Stimulated activated naive B cell treated with anti-CD40 and anti-IgM and Interleukin-4, amounts not matched to agents 10 μg/mL and 1 μg/mL and 100 μg/mL, for 72 hours (primary cell): ENCODE measurements at places on chromosomes 6 and 20.
A peak's percentile ranks its signal among the peaks of the same experiment; 100 is the strongest.

DNA sequence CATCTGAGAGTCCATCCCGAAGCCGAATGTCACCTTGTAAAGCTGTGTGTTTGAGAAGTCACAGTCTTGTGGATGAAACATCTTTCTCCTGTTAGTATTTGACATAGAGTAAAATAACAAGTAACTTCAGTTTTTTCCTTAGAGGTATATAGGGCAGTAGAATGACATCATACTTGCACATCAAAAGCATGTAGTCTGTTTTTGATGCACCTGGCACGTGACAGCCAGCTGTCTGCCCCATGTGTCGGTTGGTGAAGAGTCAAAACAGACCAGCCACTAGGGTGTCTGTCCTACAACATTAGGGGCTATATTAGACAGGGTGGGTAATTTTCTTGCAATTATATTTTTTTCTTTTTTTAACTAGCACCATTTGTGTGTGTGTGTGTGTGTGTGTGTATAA, 70.2 kb downstream of the SNX9 start:
- DNase-seq, result no peak
- H3K27me3 ChIP-seq, result no peaks in the 10 kb centered on the region

- H3K36me3 ChIP-seq, result no peaks in the 10 kb centered on the region
- H3K27me3 ChIP-seq, result no peaks in the 10 kb centered on the region
Observed at GRCh38 chr6:23180504-23181293, 611.3 kb downstream of the HDGFL1 start.

GRCh38 chr6:105954148-105954547, 132.0 kb upstream of the PRDM1 start:
- no peaks in the 10 kb centered on the region for H3K4me1 ChIP-seq
- no peaks in the 10 kb centered on the region for H3K36me3 ChIP-seq
- no peak overlapping the region for H3K4me3 ChIP-seq
- no peak overlapping the region for H3K27ac ChIP-seq

DNA sequence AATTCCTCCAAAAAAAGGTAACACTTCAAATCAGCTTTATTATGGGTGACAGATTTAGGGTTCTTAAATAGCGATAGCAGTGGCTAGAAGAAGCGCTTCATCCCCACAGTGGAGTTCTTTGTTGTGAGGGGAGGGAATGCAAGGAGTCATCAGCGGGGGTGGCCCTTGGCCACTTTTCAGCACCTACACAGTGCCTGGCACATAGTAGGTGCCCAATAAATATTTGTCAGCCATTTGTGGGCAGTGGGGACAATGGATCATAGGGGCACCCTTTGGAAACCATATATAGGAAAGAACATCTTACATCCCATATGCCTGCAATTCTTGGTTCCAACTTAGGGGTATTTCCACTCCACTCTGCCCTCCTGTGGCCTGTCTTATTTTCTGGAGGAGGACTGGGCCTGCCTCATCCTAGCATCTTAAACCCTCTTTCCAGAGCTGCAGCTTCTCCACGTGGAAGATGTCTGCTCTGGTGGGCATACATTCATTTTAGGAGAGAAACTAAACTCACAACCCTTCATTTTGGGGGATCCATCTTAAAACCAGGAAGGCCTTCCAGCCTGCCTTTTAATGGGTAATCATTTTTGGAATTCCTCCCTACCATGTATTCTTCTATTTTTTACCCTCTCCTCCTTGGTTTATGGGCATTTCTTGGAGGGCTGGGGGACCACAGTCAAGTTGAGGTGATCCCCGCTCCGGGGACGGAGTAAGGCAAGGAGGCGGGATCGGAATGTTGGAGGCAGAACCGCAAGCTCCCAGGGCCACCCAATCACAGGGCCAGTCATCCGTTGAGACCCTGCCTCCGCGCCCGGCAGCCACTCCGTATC, 2.6 kb upstream of the GPSM3 start:
- peak overlapping the region; percentile 94 for H3K4me3 ChIP-seq
- H3K36me3 ChIP-seq, result peaks cover 23% of the 10 kb centered on the region
- DNase-seq, result no peak
- peaks cover 58% of the 10 kb centered on the region for H3K4me1 ChIP-seq
- no peaks in the 10 kb centered on the region for H3K27me3 ChIP-seq

DNA sequence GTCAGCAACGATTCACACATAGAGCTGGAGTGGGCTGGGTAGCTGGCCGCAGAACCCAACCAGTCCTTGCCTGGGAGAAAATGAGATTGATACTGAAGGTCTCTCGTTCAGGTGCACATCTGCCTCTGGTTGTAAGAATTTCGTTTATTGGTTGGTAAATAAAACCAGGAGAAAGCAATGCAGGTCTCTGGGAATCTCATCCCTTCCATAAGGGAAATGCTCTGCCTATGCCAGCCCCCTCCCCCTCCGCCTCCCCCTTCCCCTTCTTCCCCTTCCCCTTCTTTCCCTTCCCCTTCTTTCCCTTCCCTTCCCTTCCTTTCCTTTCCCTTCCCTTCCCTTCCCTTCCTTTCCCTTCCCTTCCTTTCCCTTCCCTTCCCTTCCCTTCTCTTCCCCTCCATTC, 107.3 kb downstream of the DTD1 start:
- H3K27me3 ChIP-seq, result no peaks in the 10 kb centered on the region
- peaks cover 20% of the 10 kb centered on the region for H3K36me3 ChIP-seq
- no peaks in the 10 kb centered on the region for H3K4me1 ChIP-seq
- no peak overlapping the region for H3K4me3 ChIP-seq
- H3K27ac ChIP-seq, result no peak overlapping the region
- DNase-seq, result no peak

DNA sequence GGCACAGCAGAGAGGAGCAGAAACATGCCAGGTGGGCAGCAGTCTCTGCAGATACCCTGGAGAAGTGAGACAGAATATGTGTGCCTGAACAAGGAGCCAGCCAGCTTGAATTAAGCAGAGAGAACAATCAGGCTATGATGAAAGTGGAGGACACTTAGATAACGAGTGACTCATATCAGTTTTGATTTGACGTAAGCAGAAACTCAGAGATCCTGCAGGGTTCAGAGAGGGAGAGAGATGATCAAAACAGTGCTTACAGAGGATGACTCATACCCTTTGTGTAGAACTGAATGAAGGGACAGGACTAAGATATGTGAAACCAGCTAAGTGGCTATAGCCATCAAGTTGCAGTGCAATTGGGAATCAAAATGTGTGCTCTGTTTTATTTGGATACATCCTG, 300.7 kb downstream of the TENT5A start:
- H3K4me1 ChIP-seq, result no peaks in the 10 kb centered on the region
- no peaks in the 10 kb centered on the region for H3K27me3 ChIP-seq
- no peak overlapping the region for H3K4me3 ChIP-seq

DNA sequence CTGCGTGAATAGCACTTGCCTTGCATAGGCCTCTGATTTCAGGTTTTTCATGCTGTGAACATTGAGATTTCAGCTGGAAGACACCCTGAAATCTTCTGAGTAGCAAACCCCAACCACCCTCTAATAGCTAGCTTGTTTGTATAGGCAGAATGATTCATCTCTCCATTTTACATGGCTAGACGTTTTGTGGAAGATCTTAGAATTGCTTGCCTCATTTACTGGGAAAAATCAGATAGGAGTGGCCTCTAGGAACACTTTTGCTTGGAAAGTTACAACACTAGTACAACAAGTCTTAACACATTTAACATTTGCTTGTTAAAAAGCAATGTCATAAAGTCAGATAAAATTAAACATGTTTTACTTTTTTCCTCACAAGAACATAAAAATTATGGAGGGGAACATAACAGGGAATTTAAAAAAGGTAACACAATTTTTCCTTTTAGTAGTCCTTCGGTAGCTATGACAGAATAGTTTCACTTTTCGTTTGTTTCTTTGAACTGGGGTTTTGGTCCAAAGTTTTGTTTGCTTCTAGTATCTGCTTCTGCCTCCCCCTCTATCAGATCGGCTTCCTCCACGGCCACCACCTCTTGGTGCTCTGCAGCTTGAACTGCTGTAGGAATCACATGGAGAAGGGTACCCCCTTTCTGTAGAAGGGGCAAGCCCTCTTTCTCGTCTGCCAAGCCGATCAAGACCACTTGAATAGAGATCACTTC, 102.2 kb upstream of the PTCHD4 start:
- H3K4me3 ChIP-seq, result no peak overlapping the region
- no peaks in the 10 kb centered on the region for H3K4me1 ChIP-seq
- no peak overlapping the region for H3K27ac ChIP-seq
- H3K27me3 ChIP-seq, result no peaks in the 10 kb centered on the region

DNA sequence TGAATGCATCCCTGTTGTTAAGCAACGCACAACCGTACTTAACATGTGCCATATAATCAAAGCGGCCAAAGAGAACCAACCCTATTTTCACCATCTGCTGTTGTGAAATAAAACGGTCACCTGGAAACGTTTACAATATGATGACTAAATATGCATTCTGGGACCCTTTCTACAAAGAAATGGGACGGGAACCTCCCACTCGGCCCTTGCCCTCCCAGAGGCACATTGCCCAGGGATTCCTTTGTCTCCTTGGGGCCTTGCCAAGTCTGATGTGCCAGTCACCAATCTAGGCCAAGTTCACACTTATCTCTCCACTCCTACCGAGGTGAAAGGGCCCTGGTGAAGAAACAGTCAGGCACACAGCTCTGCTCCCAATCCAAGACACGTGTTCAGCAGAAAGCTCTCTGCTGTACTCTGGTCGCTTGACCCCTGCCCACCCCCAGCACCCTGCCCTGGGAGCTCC, 427.4 kb upstream of the JARID2 start:
- DNase-seq, result no peak
- no peak overlapping the region for H3K4me3 ChIP-seq
- no peaks in the 10 kb centered on the region for H3K36me3 ChIP-seq
- H3K27ac ChIP-seq, result no peak overlapping the region
- peaks cover 37% of the 10 kb centered on the region for H3K4me1 ChIP-seq
- H3K27me3 ChIP-seq, result no peaks in the 10 kb centered on the region

DNA sequence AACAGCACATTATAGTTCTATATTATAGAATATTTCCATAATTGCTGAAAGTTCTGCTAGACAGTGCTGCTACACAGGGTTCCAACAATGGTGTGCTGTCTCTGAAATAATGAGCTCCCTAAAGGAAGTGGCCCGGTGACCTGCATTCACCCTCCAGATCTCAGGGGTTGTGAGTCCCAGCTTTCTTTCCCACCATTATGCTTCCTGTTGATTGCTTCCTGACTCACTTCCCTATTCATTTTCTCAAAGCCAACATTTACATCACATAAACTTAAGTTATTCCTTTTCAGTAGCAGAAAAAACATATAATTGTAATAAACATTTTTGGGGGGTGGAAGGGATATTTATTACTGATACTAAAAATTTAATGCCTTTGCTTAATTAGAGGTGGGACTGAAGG, 12.9 kb upstream of the CCN6 start:
- H3K27ac ChIP-seq, result no peak overlapping the region
- DNase-seq, result no peak
- H3K4me3 ChIP-seq, result no peak overlapping the region
- no peaks in the 10 kb centered on the region for H3K27me3 ChIP-seq
- peaks cover 8% of the 10 kb centered on the region for H3K4me1 ChIP-seq

DNA sequence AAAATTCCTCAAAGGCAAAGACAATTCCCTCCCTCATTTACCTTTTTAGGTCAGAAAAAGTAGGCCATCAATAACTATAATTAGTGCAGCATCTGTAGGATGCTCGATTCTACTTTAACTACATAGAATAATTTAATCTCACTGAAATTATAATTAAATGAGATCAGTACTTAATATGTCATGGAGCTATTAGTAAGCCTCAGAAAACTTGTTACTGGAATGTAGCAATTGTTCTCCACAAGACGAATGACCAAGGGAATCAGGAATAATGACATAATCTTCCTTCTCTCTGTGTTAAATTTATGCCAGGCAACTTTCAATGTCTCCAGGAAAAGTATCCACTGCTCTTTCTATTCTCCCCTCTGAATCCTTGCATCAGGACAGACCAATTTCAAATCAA, 34.1 kb downstream of the SESN1 start:
- H3K36me3 ChIP-seq, result peaks cover 4% of the 10 kb centered on the region
- no peak for DNase-seq
- no peak overlapping the region for H3K4me3 ChIP-seq
- no peak overlapping the region for H3K27ac ChIP-seq

- peak; percentile 53 for DNase-seq
- H3K36me3 ChIP-seq, result peaks cover 74% of the 10 kb centered on the region
- H3K27me3 ChIP-seq, result no peaks in the 10 kb centered on the region
- H3K4me1 ChIP-seq, result peaks cover 79% of the 10 kb centered on the region
- peak overlapping the region; percentile 76 for H3K4me3 ChIP-seq
Observed at GRCh38 chr6:13303668-13304017, 24.7 kb downstream of the TBC1D7 start.

GRCh38 chr6:5713519-5713918, 293.2 kb downstream of the NRN1 start:
- H3K4me3 ChIP-seq, result no peak overlapping the region
- H3K36me3 ChIP-seq, result peaks cover 16% of the 10 kb centered on the region
- H3K4me1 ChIP-seq, result peaks cover 14% of the 10 kb centered on the region
- no peak for DNase-seq
- no peak overlapping the region for H3K27ac ChIP-seq
- no peaks in the 10 kb centered on the region for H3K27me3 ChIP-seq

- H3K36me3 ChIP-seq, result peaks cover 54% of the 10 kb centered on the region
- H3K4me1 ChIP-seq, result peaks cover 24% of the 10 kb centered on the region
- peak overlapping the region; percentile 95 for H3K27ac ChIP-seq
- no peak for DNase-seq
- peak overlapping the region; percentile 90 for H3K4me3 ChIP-seq
Observed at GRCh38 chr6:31622684-31623091, 2.2 kb downstream of the PRRC2A start.

DNA sequence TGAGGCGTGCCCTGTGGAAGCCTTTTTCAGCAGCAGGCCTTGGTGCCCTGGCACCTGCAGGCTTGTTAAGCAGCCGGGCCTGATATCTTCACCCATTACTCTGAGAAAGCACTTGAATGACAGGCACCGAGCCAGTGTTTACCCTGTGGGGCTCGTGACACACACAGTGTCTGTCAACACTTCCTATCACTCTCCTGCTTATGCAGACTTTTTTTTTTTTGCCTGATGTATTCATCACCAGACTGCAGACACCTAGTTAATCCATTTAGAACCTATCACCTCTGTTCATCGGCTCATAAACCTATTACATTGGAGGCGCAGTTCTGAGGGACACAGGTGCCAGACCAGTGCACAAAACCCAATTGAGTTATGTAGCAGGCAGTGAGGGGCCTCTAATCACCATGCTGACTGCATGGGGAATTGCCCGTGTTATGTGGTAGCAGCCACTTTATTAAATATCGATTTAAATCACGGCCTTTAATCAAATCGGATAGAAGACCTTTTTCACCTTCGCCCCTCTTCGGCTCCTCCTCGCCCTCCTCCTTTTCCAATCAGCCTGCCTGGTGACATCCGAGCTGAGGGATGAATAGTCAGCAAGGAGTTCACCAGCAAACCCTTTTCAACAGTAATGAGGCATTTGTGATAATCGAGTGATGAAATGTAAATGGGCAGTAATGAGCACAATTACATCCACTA, 962.9 kb upstream of the SLC35B3 start:
- no peaks in the 10 kb centered on the region for H3K36me3 ChIP-seq
- no peak for DNase-seq
- no peaks in the 10 kb centered on the region for H3K4me1 ChIP-seq
- peaks cover 8% of the 10 kb centered on the region for H3K27me3 ChIP-seq

GRCh38 chr20:47042464-47042863, 147.8 kb downstream of the EYA2 start:
- no peaks in the 10 kb centered on the region for H3K4me1 ChIP-seq
- no peak overlapping the region for H3K27ac ChIP-seq
- DNase-seq, result no peak
- no peak overlapping the region for H3K4me3 ChIP-seq
- H3K27me3 ChIP-seq, result peaks cover 21% of the 10 kb centered on the region
